ENCODE measurements at places on chromosomes 5 and 9.

- DNase-seq: no peak
Observed at GRCh38 chr5:36624277-36624676, 17.9 kb downstream of the SLC1A3 start.

- DNase-seq: no peak
Observed at GRCh38 chr9:106286249-106286648, 576.7 kb upstream of the ZNF462 start.

GRCh38 chr5:166856791-166857190 is 1434.7 kb upstream of the WWC1 start:
- no peak for DNase-seq

GRCh38 chr5:175321927-175322532 is 122.0 kb downstream of the DRD1 start:
- DNase-seq: peak; percentile 45
